ENCODE measurements at places on chromosomes 5 and 9.

DNA sequence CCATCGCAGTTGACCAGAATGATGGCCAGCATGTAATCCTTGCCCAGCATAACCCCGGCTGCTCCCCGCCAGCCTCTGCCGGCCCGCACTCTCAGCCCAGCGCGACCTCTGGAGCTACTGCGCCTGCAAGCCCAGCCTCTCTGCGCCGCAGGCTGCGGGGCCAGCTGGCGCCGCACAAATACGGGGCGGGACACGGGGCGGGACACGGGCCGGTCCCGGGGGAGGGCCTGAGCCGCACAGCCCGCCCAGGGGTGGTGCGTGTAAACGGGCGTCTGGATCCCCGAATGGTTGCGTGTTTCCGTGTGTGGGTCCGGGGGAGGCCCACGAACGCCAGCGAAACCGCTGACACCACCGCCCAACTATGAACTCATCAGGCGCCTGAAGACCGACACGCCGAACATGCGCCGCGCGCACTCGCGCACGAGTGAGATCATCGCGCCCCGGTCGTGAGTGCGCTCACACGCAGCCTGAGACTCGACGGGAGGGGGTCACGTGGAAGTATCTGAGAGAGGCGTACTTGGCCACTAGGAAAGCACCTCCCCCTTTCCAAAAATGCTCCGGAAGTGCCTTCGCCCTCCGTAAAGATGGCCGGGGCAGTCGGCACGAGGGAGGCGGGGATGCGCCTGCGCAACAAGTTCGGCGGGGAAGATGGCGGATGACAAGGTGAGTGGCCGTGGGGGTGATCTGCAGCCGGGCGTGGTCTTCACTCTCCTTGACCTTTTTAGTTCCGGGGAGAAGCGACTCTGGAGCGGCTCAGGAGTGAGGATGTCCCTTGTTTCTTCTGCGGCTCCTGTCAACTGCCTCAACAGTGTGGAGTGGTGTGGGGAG lies at the start of the genes APBB3 and SLC35A4:
APBB3 (minus strand) TSS at position 403 of the 828 bp plus-strand sequence; CDS start at position 50, 353 bp downstream.
SLC35A4 (plus strand) TSS at position 633 of the 828 bp plus-strand sequence. CDS start 2,342 bp downstream, outside the sequence.
- H3K4me3 ChIP-seq = peak within 1 kb of the TSS; percentile 85
- H3K27ac ChIP-seq = peak within 1 kb of the TSS; percentile 62
- peaks cover 55% of the 10 kb centered on the region for H3K36me3 ChIP-seq

DNA sequence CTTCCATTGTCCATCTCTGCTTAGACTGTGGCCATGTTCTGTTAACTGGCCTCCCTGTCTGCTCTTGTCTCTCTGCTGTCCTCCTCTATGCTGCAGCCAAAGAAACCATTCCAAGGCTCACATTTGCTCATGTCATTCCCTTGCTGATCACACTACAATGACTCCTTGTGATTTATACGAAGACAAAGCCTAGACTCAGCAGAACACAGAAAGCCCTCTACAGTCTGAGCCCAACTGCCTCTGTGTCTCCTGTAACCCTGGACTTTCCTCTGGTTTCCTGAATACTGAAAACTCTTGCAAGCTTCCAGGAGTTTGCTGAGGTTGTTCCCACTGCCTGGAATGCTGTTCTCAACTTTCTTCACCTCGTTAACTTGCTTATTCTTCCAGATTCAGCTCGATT lies 191.8 kb downstream of the TMEM38B start:
- DNase-seq = no peak
- no peaks in the 10 kb centered on the region for H3K27me3 ChIP-seq
- no peak overlapping the region for H3K27ac ChIP-seq
- no peak overlapping the region for H3K4me3 ChIP-seq
- H3K4me1 ChIP-seq = peaks cover 6% of the 10 kb centered on the region
- H3K36me3 ChIP-seq = no peaks in the 10 kb centered on the region

DNA sequence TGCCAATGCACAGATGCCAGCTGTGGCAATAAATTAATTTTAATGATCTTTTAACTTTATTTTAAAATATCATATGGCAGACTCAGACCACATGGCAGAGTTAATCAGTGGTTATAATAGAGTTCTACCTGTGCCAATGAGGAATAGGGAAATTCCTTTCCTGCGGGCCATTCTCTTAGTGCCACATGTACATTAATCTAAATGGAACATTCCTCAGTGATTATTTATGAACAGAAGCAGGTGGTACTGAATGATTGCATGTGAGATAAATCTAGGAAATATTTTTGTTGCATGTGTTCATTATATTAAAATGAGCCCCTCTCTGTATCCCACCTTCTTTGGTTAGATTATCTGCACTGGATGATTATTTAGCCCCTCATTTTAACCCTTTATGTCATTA lies 102.3 kb downstream of the CCDC192 start:
- H3K27ac ChIP-seq = no peak overlapping the region
- no peaks in the 10 kb centered on the region for H3K27me3 ChIP-seq
- DNase-seq = no peak
- H3K36me3 ChIP-seq = no peaks in the 10 kb centered on the region

- H3K36me3 ChIP-seq = no peaks in the 10 kb centered on the region
- no peak for DNase-seq
- H3K4me3 ChIP-seq = no peak overlapping the region
- no peaks in the 10 kb centered on the region for H3K4me1 ChIP-seq
- H3K27ac ChIP-seq = no peak overlapping the region
These were observed 282.3 kb downstream of the DEPDC1B start for GRCh38 chr5:60417500-60418181.

DNA sequence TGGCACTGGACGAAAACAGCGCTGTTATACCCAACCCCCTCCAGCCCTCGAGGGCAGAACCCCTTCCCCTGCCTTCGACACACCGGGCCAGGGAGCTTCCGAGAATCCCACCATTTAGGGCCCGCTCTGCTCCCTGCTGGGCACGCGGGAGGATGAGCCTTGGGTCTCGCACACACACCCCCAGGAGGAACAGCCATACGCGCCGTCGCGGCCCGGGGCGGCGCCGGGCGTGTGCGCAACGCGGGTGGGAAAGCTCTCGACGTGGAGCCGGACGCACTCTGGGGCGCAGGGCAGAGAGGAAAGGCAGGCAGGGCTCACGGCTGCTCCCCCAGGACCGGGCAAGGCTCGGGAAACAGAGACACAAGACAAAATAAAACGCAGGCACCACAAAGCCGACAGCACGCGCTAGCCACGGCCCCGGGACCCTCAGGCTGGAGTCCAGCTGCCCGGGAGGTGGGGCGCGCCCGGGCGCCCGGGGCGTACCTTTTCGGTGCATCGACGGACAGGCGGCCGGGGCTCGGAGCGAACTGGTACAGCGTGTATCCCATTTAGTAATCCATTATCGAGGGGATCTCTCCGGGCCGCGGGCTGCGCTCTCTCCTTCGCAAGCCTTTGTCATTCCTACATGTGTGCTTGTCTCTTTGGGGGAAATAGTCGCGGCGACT lies 789 bp downstream of the SEMA6A start:
- peak overlapping the region; percentile 86 for H3K27ac ChIP-seq
- H3K36me3 ChIP-seq = no peaks in the 10 kb centered on the region
- DNase-seq = peak; percentile 39
- H3K4me1 ChIP-seq = peaks cover 6% of the 10 kb centered on the region
- H3K4me3 ChIP-seq = peak overlapping the region; percentile 90
- H3K27me3 ChIP-seq = no peaks in the 10 kb centered on the region

DNA sequence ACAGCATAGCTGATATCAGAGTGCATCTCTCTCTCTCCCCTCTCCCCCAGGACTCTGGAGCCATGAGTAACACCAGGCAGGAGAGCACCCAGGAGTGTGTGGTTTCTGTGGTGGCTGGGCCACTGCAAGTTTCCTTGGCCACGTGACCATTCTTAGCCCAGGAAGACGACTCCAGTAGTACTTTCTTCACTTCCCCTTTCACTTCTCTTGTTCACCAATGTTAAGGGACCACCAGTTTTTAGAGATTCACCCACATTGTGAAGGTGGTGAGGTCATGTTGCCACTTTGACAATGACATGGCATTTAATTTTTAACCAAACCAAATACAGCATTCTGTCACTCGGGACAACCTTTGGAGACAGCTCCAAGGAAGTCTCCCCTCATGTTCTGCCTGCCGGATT lies 17.9 kb upstream of the DAPK1 start:
- DNase-seq = no peak
- no peaks in the 10 kb centered on the region for H3K36me3 ChIP-seq
- H3K27ac ChIP-seq = no peak overlapping the region

- no peaks in the 10 kb centered on the region for H3K27me3 ChIP-seq
- DNase-seq = no peak
- H3K36me3 ChIP-seq = no peaks in the 10 kb centered on the region
- no peaks in the 10 kb centered on the region for H3K4me1 ChIP-seq
- H3K4me3 ChIP-seq = no peak overlapping the region
These were observed 57.7 kb downstream of the PDE4D start for GRCh38 chr5:59835800-59836199.

DNA sequence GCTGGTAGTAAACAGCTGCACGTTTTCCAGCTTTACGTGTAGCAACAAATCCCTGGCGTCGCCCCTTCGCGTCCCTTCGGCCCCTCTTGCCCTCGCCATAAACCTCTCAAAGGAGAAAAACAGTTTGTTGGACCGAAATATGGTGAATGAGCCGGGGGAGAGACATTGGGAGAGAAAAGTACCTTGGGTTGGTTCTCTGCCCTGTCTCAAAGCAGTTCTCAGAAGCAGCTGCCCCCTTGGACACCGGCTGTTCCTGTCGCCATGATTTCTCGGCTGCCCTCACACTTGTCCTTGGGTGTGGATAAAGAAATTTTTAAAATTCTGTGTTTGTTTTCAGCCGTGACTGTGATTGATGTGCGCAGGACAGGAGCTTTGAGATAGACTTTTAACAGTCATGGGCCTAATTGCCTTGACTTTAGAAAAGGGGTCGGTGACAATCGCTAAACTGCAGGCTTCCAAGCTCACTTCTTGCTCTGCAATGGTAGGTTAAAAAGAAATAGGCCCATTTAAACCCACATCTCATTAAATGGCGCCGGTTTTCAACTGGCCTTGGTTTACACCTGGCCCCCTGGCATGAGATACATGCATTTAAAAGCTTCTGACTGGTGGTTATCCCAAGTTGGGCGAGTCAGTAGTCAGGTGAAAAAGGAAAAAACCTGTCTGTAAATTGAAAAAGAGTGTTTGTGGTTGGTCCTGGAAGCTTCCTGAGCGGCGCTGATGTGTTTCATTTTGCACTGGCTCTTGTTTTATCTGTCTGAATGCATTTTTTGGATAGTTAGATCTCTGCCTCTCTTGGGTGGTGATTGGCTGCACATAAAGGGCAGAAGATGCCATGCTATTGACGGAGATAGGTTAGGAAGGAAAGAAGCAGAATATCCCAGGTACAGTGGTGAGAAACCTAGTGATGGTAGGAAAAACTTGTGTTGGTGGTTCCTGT lies 983 bp downstream of the RCL1 start:
- H3K27ac ChIP-seq = no peak overlapping the region
- H3K27me3 ChIP-seq = no peaks in the 10 kb centered on the region
- H3K4me1 ChIP-seq = no peaks in the 10 kb centered on the region
- DNase-seq = no peak
- H3K36me3 ChIP-seq = no peaks in the 10 kb centered on the region
- peak overlapping the region; percentile 79 for H3K4me3 ChIP-seq

DNA sequence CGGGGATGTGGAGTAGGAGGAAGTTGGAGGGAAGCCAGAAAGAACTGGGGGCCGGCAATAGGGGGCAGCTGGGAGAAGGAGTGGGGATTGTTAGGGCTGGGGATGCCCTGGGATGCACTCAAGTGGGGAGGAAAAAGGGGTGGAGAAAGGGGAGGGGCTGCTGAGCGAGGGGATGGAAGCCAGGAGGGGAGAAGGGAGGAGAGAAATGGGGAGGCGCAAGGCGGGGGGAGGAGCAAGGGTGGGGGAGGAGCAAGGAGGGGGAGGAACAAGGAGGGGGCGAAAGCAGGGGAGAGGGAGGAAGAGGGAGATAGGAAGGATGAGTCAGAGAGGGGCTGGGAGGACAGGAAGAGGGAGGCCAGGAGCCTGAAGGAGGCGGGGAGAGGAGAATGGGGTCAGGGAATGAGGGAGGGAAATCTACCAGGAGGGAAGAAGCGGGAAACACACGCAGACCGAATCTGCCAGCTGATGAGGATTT lies 1.6 kb downstream of the IRX4 start:
- peaks cover 94% of the 10 kb centered on the region for H3K27me3 ChIP-seq
- H3K36me3 ChIP-seq = peaks cover 10% of the 10 kb centered on the region
- DNase-seq = no peak
- no peak overlapping the region for H3K27ac ChIP-seq
- peaks cover 2% of the 10 kb centered on the region for H3K4me1 ChIP-seq

All from neuronal stem cell (in vitro differentiated cells).